ENCODE measurements at places on chromosomes 3 and 15.

DNA sequence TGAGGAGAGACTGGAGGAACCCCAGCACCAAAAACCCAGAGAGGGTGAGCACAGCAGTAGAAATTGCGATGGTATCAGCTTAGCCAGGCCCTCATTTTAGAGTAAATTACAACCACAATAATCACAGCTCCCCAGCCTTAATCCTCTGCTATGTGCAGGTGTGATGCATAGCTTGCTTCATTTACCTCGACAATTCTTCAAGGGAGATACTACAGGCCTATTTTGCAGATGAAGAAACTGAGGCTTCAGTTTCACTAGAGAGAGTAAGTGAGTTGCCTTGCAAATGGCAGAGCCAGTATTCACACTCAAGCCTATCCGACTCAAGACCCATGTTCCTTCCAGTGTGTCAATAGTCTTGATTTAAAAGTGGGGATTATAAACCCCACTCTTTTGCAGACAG, 33.4 kb downstream of the LSM3 start:
- no peak for DNase-seq

DNA sequence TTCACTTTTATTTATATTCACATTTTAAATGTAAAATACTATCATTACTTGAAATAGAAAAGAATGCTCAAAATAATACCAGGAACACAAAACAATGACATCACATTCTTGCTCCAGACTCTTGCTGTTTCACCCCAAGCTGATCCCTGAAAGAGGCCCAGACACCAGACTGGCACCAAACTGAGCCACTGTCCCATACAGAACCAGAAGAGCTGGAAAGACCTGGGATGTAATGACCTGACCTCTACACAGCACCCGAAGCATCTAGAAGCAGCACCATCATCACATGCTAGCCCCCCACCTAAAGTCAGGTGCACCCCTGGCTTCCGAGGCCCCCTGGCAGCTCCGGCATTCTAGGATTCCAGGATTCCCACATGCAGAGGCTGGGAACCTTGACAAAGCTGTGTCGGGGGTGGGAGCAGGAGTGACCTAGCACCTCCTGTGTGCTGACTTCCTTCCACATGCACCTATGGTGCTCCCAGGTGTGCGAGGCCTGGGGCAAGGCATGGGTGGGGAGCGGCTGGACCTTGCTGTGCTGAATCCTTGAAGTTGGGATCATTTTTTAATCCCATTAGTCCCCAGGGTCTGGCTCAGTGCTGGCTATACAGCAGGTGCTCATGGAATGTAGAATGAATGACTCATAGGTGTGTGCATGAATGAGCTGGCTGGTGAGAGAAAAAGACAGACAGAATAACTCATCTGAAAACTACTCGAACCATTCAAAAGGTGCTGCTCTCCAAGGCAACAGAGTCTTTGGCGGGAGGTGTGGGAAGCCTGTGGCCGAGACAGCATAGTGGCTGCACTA, 144.7 kb upstream of the IQSEC1 start:
- DNase-seq, result no peak

GRCh38 chr3:2526926-2527325, 428.3 kb downstream of the CNTN4 start:
- DNase-seq, result no peak

- DNase-seq, result no peak
Observed at GRCh38 chr3:142735462-142735861, 11.6 kb downstream of the TRPC1 start.

DNA sequence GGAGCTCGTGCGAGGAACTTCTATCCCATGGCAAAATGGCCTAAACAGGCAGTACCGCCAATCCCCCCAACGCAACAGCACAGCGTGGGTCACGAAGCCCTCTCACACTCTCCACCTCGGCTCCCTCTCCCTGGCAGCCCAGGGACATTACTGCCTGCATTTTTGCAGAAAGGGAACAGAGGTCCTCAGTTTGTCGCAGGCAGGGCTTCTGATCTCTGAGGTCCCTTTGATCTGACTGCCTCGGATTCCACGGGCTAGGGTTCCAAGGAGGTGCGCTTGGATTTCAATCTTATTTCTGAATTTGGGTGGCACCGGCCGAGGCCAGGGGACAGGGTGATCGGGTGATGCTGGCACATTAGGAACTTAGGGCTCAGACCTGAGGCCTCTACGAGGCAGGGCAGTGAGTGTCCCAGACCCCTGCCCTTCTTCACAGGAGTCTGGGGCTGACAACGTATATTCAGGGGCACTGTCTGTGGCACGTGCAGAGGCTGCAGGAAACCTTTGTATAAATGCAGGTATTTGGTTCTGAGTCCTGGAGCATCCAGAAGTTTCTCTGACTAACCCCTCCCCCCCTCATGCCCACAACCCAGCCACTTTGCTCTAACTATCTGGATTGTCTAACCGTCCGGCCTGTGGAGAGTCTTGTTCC, 197.9 kb downstream of the XXYLT1 start:
- no peak for DNase-seq

DNA sequence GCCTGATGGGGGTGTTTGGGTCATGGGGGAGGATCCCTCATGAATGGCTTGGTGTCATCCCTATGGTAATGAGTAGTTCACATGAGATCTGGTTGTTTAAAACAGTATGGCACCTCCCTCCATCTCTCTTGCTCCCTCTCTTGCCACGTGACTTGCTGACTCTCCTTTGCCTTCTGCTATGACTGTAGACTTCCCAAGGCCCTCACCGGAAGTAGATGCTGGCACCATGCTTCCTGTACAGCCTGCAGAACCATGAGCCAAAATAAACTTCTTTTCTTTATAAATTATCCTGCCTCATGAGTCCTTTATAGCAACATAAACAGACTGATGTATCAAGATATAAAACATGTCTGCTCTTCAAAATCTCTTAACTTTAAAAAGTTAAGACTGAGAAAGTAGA, 96.1 kb downstream of the TFDP2 start:
- DNase-seq, result no peak

DNA sequence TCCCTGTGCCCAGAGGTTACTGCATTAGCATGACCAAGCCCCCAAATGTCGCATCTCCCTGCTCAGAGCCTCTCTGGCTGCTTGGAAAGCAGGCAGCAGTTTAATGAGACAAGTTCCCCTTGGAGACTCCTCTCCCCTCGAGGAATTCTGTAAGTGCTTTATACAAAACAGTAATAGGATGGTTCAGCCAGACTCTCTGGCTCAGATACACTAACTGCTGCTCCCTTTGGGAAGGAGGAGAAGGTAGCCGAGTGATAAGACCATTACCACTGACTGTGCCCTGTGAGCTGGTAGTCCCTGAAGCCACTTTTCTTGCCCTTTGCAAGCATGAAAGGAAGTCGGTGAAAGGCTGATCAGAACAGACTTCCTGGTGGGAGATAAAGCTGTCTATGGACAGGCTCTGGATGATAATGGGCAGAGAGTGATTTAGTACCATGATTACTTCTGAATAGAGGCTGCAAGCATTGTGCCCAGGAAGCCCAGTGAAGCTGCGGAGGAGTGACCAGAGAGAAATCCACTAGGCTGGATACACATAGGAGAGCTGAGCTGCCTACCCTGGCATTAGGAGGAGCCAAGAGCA, 100.8 kb downstream of the SEMA6D start:
- no peak for DNase-seq

- DNase-seq, result no peak
Observed at GRCh38 chr15:49673861-49674260, 53.0 kb downstream of the DTWD1 start.

Measured in activated CD8-positive, alpha-beta memory T cell treated with anti-CD3 and anti-CD28 coated beads for 1 hour (primary cell).